ENCODE measurements at places on chromosomes 12 and 14. TPM values are rescaled to one million over a fixed set of nuclear protein-coding genes. Genes with fewer than 3 reads are reported as not detected.

The ADCY6 gene
- total RNA-seq, result 13.4 TPM

The CGRRF1 gene
- total RNA-seq, result 20.9 TPM

The RPL10L gene
- total RNA-seq, result not detected

The FBXO33 gene
- 3.8 TPM for total RNA-seq

The YBX3 gene
- total RNA-seq, result 3,022 TPM

The CISTR gene
- total RNA-seq, result not detected

The PPM1H gene
- total RNA-seq, result 1.8 TPM

The RASSF9 gene
- 1.9 TPM for total RNA-seq

The ITGB7 gene
- total RNA-seq, result 1.6 TPM

The GSG1 gene
- total RNA-seq, result not detected

The TAS2R10 gene
- total RNA-seq, result not detected

The CD63 gene
- 914 TPM for total RNA-seq

The HNF1A gene
- total RNA-seq, result not detected

The PAH gene
- total RNA-seq, result not detected

The AICDA gene
- total RNA-seq, result not detected

The TRMT61A gene
- 7.9 TPM for total RNA-seq

The AKAP6 gene
- 159 TPM for total RNA-seq

The IFI27 gene
- 119 TPM for total RNA-seq

The SYT1 gene
- total RNA-seq, result 0.13 TPM

All from psoas muscle (tissue), 8 donors.